Thymus (tissue), 14 donors: ENCODE measurements at places on chromosomes 4 and X.

DNA sequence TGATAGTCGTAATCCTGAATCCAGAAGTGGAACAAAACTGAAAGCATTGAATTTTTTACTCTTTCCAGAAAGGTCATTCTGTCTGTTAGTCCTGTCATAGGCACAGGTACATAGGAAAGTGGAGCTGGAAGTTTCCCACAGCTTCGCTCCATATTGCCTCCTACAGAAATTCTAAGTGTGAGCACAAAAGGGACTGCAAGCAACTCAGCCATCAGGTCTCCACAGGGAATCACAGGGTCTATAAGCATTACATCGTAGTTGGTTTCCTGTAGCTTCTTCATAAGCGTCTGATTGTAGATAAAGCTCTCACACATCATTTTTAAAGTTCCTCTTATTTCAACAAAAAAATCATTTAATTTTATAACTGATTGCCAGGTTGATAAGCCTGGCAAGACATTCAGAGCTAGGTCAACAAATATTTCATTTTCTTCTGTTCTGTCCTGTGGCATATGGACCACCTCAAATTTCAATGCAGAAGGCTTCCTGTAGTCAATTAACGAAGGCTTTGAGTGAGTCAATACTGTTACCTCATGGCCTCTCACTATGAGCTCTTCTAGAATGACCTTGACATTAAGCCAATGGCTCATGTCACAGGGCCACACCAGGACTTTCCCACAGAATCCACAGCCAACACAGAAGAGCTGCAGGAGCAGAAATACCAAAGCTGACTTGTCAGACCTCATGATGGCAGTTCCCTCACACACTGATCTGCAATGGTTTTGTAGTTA lies at the start of gene UGT2A3:
Gene UGT2A3 (minus strand): TSS at position 727 of the 728 bp plus-strand sequence. CDS start 44 bp downstream, at position 683.
- H3K4me3 ChIP-seq: no peak within 1 kb of the TSS
- no peaks in the 10 kb centered on the region for H3K36me3 ChIP-seq
- DNase-seq: no peak

- no peak overlapping the region for H3K27ac ChIP-seq
- DNase-seq: no peak
- no peaks in the 10 kb centered on the region for H3K4me1 ChIP-seq
- no peak overlapping the region for H3K4me3 ChIP-seq
- H3K36me3 ChIP-seq: no peaks in the 10 kb centered on the region
Observed at GRCh38 chr4:97411356-97411755, 731.9 kb downstream of the STPG2 start.

DNA sequence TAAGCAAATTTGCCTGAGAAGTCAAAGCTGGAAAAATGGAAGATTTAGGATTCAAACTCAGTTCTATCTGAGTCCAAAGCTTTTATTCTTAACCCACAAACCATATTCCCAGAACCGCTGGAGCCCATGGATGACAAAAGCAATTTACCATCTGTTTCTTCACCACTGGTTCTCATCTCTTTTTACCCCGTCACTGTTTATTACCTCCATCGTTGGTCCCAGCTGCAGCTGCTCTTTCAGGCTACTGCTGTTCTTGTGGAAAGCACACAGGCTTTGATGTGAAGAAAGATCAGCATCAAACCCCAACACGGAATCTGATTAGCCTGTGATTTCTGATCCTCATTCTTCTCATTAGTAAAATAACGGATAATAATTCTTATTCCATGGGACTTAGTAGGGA lies 9.5 kb downstream of the FBXO8 start:
- no peak overlapping the region for H3K4me3 ChIP-seq
- H3K36me3 ChIP-seq: no peaks in the 10 kb centered on the region
- no peak for DNase-seq
- H3K4me1 ChIP-seq: no peaks in the 10 kb centered on the region
- H3K27ac ChIP-seq: no peak overlapping the region

GRCh38 chr4:71445811-71446210 lies 107.0 kb downstream of the SLC4A4 start:
- no peak for DNase-seq
- H3K36me3 ChIP-seq: no peaks in the 10 kb centered on the region
- no peaks in the 10 kb centered on the region for H3K4me1 ChIP-seq
- no peak overlapping the region for H3K4me3 ChIP-seq

DNA sequence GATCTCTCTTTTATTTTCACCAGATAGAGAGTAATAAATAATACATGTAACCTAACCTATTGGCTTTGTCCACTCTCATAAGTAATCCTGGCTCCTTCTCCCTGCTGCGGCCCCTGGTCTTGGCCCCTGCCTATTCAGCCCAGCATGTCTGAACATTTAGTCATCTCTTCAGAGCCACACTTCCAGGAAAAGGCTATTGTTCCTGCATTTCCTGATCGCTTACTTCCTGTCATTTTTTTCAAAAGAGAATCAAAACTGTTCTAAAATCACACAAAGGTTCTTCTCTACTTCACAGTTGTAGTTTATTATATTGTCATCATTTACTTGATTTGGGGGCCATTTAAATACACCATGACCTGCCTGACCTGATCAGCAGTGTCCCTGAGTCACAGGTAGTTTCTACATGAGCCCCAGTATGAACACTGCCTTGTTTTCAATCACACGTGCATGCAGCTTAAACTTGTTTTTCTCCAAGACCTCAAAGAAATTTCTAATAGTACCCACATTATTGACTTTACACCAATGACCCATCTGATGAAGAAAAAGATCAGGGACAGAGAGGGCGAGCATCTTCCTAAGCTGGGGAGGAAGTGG lies 47.4 kb upstream of the KDR start:
- no peak overlapping the region for H3K27ac ChIP-seq
- DNase-seq: no peak
- no peak overlapping the region for H3K4me3 ChIP-seq

DNA sequence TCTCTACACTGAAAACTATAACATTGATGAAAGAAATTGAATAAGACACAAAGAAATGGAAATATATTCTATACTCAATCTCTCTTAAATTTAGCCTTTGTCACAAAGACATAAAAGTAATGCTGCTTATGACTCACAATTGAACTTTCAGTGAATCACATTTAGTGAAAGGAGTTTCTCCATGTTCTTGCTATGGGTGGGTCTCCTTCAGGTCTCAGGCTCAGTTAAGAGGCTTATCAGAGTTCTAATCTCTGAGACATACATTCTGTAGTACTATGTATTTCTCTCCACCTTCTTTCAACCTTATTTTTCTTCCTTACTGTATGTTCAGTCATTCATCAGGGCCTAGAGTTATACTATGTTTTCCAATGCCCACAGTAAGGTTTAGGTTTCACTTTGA lies 220.9 kb downstream of the DTHD1 start:
- H3K27me3 ChIP-seq: no peaks in the 10 kb centered on the region
- DNase-seq: no peak
- H3K27ac ChIP-seq: no peak overlapping the region
- H3K4me1 ChIP-seq: no peaks in the 10 kb centered on the region

DNA sequence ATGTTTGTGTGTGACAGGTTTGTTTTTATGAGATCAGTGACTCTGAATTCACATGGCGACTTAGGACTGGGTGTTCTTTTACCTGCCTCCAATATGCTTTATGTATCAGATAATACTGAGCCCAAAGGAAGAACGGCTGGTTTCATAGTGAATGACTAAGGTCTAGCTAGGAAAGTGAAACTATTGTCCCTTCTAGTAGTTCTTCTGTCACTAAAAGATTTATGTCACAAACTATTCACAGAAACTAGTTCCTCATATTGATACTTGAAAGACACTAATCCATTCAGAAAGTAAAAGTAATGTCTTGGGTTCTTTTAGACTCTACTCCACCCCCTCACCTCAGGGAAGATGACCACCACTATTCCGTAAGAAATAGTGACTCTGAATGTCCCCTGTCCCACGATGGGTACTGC lies 81.7 kb downstream of the EGF start:
- no peak for DNase-seq
- no peaks in the 10 kb centered on the region for H3K4me1 ChIP-seq
- H3K27me3 ChIP-seq: no peaks in the 10 kb centered on the region
- H3K27ac ChIP-seq: no peak overlapping the region

- no peak overlapping the region for H3K27ac ChIP-seq
- DNase-seq: no peak
- no peaks in the 10 kb centered on the region for H3K4me1 ChIP-seq
- H3K4me3 ChIP-seq: no peak overlapping the region
Observed at GRCh38 chr4:163991298-163991865, 496.9 kb downstream of the TMA16 start.

DNA sequence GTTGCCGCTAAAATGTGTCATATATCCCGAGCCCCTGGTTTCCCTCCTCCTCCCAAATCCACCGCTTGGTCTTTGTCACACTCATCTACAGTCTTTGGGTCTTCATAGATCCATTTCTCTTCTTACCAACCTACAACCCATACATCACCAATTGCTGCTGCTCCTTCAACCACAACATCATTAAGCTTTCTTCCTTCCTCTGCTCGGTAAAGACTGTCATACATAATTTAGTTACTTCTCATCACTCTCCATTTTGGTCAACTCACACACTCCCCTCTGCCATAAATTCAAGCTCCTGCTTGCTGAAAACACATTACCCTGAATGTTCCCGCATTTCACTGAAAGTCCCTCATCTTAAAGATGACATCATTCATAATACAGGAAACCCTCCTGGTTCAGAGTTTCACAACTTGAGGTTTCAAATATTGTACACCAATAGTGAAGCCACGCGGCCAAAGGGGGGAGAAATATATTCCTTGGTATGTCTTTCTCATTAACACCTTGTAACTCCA lies 1.7 kb upstream of the DCTD start:
- peaks cover under 1% of the 10 kb centered on the region for H3K27me3 ChIP-seq
- H3K36me3 ChIP-seq: peaks cover 14% of the 10 kb centered on the region
- H3K4me3 ChIP-seq: no peak overlapping the region
- peaks cover 23% of the 10 kb centered on the region for H3K4me1 ChIP-seq
- no peak for DNase-seq
- H3K27ac ChIP-seq: no peak overlapping the region

DNA sequence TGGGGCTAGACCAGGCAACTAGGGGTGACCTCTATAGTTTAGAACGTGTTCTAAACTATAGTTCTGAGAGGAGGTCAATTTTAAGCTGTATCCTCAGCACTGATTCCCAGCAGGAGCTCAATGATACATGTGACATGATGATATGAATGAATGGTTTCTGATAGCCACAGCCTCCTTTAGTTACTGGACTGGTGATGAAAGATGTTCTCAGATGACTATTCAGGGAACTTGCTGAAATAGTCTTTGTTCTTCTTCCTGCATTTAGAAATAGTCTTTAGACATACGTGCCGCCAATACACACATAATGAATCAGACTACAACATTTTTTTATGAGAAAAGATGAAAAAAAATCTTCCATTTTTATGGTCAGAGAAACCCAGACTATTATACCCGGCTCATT lies 116.3 kb upstream of the TMEM150C start:
- no peak for DNase-seq
- H3K36me3 ChIP-seq: no peaks in the 10 kb centered on the region
- H3K4me3 ChIP-seq: no peak overlapping the region
- H3K27ac ChIP-seq: no peak overlapping the region
- H3K27me3 ChIP-seq: no peaks in the 10 kb centered on the region

DNA sequence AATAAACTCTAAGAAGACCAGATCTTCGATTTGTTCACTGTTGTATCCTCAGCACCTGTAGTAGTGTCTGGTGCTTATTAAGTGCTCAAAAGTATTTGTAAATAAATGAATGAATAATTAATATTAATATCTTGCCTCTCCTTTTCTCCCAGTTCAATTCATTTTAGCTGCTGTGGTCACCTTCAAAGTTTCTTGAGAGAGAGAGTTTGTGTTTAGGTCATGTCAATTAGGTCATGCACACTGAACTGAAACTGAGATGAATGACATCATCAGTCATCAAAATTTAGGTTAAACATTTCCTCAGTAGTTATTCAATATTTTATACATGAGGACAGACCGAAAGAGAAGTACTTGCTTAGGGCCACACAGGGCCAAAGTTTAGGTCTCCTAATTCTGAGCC lies 73.5 kb downstream of the ANXA3 start:
- no peak for DNase-seq
- H3K27ac ChIP-seq: no peak overlapping the region
- no peaks in the 10 kb centered on the region for H3K4me1 ChIP-seq
- H3K36me3 ChIP-seq: no peaks in the 10 kb centered on the region
- H3K4me3 ChIP-seq: no peak overlapping the region
- no peaks in the 10 kb centered on the region for H3K27me3 ChIP-seq

DNA sequence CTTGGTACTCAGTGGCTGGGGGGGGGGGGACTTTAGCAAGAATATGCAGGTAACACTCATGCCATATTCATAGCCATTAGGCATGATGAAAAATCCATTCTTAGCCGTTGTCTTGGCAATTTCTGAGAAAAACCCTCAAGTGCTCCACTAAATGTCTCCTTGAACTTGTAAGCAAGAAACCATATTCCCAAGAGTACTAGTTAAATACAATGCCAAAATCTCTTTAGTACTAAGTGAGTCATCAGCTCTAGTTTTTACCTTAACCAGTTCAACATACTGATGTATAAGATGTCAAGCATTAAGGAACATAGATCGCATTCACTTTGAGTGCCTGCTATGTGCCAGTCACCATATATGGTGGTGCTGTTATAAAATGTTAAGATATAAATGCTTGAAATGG lies 27.5 kb downstream of the UBE2D3 start:
- H3K4me3 ChIP-seq: no peak overlapping the region
- no peak for DNase-seq
- H3K27ac ChIP-seq: no peak overlapping the region
- H3K36me3 ChIP-seq: peaks cover 92% of the 10 kb centered on the region

DNA sequence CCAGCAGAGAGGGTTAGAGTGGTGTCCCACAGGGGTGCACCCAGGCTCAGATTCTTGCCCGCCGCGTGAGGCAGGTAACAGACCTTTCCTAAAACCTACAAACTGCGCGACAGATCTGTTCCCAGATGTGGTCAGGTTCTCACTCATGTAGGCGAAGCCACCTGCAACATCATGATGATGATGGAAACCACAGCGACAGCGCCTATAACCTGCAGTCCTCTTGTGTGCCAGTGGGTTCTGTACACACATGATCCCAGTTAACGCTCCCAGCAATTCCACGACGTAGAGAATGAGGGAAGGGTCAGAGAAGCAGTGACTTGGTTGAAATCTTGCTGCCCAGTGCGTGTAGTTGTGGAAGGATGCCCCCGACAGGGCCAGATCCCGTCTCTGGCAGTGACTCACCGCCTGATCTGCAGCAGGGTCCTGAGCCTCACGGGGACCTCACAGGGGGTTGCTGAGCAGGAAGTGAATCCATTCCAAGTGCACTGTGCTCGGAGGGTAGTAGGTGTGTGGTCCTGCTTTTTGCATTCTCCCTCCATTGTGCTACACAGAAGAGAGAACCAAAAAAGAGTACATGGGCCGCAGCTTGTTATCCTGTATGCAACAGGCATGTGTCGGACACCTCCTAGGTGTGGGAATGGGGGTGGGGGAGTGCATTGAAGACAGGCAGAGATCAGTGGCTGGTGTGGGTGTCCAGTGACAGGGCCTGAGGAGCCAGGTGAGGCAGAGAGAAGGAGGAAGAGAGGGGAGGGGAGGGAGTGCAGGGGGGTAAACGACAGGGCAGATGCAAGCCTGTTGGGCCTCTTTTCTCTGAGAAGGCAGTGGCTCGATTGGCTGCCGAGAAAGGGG lies 66.6 kb downstream of the MTMR1 start:
- no peak overlapping the region for H3K27ac ChIP-seq
- no peak for DNase-seq
- H3K4me3 ChIP-seq: no peak overlapping the region
- H3K36me3 ChIP-seq: peaks cover 37% of the 10 kb centered on the region
- H3K4me1 ChIP-seq: no peaks in the 10 kb centered on the region

- DNase-seq: no peak
- H3K4me1 ChIP-seq: no peaks in the 10 kb centered on the region
- H3K27ac ChIP-seq: no peak overlapping the region
- no peaks in the 10 kb centered on the region for H3K36me3 ChIP-seq
- no peaks in the 10 kb centered on the region for H3K27me3 ChIP-seq
- no peak overlapping the region for H3K4me3 ChIP-seq
Observed at GRCh38 chr4:111209706-111210105, 586.8 kb upstream of the PITX2 start.
